ENCODE measurements at places on chromosomes 12 and 14.

- DNase-seq = no peak
These were observed 8.1 kb downstream of the COCH start for GRCh38 chr14:30882431-30882830.

DNA sequence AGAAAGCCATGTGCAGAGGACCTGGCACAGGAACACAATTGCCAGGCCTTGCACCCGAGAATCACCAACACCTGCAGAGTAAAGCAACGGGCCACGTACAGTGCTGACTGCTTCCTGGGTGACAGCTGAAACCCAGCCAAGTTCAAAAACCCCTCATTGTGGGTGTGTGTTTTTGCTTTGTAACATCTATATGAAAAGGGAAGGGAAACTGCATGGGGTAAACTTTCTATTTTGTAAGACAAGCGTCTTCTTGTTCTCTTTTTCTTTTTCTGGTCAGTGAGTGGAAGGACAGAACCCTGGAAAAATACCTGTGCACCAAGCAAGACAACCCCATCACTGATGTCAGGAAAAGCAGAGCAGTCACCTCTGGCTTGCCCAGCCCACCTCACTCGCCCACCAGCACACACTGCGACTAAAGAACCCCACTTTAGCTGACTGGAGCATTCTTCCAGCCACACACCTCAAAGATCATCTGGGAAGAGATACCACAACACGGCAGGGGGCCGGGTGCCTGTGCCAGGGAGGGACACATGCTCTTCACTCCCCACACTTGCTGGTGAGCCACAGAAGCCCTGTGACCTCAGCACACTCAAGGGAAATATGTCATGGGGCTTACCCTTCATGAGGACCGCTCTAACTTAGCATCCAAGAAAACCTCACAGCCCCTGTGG, 172.3 kb downstream of the NDUFA12 start:
- no peak for DNase-seq

GRCh38 chr12:6507102-6507998, 13.4 kb downstream of the NCAPD2 start:
- no peak for DNase-seq

GRCh38 chr14:22653012-22653621, 9.0 kb upstream of the OR6J1 start:
- DNase-seq = peak; percentile 72

DNA sequence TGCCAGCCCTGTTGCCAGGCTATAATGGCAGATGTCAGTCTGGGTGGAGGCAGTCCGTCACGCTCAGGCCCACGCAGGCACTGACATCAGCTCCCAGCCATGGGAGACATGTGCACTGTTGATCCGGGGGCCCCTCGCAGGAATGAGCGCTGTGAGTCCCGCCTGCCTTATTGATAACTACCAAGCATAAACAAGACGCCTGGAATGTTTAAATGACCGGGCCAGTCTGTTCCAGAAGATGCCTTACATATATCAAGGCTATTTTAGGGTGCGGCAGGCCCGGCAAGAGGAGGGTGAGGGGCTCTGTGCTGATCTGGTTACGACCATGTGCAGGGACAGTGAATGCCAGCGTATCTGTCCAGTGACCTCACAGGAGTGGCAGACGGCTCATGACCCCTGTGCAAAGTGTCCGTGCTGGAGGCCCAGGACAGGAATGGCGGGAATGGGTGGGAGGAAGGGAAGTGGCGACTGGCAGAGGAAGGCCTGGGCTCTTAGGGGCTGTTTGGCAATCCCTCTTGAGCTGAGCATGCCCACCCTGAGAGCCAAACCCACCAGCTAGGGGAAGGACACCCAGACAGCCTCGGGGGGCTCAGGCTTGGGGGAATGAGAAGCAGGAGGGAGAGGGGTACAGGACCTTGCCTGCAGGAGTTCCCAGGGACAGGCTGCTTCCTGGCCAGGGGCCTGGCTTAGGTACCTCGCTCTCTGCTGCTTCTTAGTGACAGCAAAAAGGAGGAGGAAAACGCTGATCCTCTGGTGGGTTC, 49.3 kb downstream of the DLK1 start:
- no peak for DNase-seq

DNA sequence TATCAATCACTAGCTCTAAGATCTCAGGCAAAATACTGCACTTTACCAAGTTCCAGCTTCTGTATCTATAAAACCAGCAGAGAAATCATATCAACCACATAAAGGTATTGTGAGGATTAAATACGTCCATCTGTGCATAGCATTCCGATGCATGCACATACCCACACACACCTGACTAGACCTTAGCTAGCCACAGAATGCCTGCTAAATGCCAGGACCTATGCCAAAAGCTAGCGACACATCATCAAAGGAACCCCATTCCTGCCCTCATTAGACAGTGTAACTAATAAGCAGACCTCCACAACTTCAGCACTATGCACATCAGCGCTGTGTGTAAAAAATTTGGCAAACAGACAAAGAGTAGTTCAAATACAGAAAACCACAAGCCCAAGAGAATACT, 185.2 kb downstream of the SLC2A13 start:
- no peak for DNase-seq

- DNase-seq = no peak
These were observed 5.5 kb upstream of the ATN1 start for GRCh38 chr12:6921996-6922946.

GRCh38 chr12:50212071-50212467, 44.9 kb upstream of the CERS5 start:
- no peak for DNase-seq

DNA sequence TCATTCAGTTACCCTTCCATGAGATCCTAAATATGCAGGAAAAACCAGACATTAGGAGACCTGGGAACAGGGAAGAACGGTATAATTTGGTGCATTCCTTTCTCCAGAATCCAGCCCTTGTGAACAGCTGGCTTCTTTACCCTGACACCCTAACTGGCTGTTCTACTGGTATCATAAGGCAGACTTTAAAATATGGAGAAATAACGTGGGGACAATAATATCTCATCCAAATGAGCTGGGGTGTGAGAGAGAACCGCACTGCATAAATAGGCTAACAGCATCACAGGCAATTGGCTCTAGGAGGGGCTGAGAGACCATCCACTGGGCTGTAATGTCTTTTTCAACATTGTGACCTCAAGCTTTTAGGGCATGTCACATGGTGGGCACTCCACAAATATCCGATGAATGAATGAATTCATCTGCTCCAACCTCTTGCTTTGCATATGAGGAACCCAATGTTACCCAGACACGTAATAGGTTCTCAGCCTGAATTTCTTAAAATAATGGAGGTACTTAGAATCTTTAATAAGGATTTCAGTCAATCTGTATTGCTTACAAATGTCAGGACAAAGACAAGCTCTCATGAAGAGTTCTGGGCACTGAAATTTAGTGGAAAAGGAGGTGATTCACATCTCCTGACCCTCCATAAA, 157.9 kb downstream of the SAMD4A start:
- peak; percentile 8 for DNase-seq

- DNase-seq = peak; percentile 81
These were observed 2.8 kb upstream of the ARID2 start for GRCh38 chr12:45726603-45727300.

GRCh38 chr12:47396902-47397663, 308.7 kb downstream of the RPAP3 start:
- no peak for DNase-seq

GRCh38 chr12:80282226-80282625, 161.8 kb upstream of the PTPRQ start:
- no peak for DNase-seq

DNA sequence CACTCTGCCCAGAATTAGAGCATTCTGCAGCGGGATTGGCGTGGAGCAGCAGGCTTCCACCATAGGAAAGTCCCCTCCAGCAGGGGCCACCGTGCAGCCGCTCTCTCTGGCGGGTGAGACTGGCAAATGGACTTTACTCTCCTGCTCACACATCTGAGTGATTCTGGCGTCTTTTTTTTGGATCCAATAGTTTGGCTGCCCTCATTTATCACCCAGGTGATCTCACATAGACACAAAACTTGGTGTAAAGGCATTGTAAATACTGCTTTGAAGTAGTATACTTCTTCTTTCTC, 130.3 kb downstream of the TGFB3 start:
- no peak for DNase-seq

DNA sequence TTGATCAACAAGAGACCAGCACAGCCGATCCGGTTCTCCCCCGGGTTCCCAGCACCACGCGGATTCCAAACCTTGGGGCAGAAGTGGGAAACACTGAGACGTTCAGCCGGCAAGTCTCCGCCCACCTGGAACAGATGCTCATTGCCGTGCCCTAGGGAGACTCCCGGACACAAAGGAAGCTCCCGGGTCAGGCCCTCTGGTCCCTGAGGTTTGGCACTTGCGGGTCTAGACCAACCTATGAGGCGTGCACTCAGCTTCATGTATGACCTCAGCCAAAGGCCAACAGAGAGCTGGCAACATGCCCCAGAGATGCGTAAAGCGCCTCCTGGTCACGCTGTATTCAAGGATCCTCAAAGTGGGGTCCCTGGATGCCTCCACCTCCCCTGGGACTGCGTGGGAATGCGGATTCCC, 2.5 kb downstream of the RIMBP2 start:
- DNase-seq = peak; percentile 52

GRCh38 chr12:51395283-51396230, 4.4 kb upstream of the GALNT6 start:
- no peak for DNase-seq

- DNase-seq = no peak
These were observed 3.7 kb upstream of the NOS1 start for GRCh38 chr12:117365049-117365616.

- no peak for DNase-seq
These were observed 34.2 kb upstream of the PPP1R13B start for GRCh38 chr14:103881268-103882201.

- no peak for DNase-seq
These were observed 52.3 kb downstream of the SUDS3 start for GRCh38 chr12:118428643-118429042.

- no peak for DNase-seq
These were observed 9.1 kb upstream of the TBX5 start for GRCh38 chr12:114414866-114415524.

GRCh38 chr12:39105111-39105510, 199.7 kb upstream of the CPNE8 start:
- no peak for DNase-seq

- no peak for DNase-seq
These were observed 236.1 kb downstream of the C12orf50 start for GRCh38 chr12:87793131-87793530.

DNA sequence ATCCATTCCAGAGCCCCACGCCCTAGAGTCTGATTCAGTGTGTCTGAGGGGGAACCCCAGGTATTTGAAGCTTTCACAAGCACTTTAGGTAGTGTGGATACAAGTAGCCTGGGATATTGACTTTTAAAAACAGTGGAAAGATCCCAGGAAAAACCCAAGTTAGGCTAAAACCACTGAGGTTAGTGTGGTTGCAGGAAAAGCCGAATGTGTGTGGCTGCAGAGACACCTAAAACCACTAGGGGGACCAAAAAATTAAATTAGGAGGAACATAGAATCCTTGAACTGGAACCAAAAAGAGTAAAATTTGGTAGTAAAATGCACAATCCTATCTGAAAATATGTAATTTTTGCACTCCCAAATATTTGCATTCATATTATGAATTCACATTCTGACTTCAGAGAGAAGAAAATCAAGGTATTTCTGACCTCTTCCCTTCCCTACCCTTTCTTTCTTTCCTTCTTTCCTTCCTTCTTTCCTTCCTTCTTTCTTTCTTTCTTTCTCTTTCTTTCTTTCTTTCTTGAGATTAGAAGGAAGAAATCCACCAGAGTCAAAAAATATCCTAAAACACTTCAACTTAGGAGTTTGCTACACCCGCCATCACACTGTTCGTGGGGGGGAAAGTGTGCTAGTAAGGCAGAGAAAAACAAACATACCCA, 37.8 kb downstream of the SLCO1A2 start:
- DNase-seq = no peak

- no peak for DNase-seq
These were observed 33.1 kb upstream of the ETFBKMT start for GRCh38 chr12:31626270-31626995.

GRCh38 chr14:99275222-99275584, 3.2 kb upstream of the BCL11B start:
- no peak for DNase-seq

GRCh38 chr14:100725587-100726387, 905 bp upstream of the DLK1 start:
- no peak for DNase-seq

- DNase-seq = no peak
These were observed 61.6 kb downstream of the SERPINA3 start for GRCh38 chr14:94673781-94674231.

- DNase-seq = no peak
These were observed 122.1 kb downstream of the PRKD1 start for GRCh38 chr14:29805415-29806123.

DNA sequence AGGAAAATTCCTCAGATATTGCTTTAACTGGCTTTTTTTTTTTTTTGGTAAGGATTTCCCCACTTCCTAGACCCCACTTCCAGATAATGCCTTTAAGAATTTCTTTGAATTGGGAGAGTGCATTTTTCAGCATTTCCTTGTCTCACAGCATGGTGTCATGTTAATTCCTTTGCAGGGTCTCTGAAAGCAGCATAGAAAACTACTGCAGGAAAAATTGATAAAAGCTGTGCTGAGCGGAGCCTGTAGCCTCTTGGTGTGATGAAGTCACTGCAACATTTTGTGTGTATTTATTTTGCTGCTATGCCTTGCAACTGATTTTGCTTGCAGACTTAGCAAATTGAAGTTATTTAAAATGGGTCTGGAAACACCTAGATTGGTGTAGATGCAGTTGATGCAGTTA, 2.7 kb downstream of the ANO4 start:
- DNase-seq = no peak

DNA sequence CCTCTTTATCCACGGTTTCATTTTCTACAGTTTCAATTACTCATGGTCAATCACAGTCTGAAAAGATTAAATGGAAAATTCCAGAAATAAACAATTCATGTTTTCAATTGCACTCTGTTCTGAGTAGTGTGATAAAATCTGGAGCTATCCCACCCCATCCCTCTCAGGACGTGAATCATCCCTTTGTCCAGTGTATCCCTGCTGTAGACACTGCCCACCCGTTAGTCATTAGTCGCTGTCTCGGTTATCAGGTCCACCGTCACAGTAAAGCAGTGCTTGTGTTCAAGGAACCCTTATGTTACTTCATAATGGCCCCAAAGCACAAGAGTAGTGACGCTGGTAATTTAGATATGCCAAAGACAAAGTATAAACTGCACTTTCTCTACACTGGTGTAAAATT, 141.0 kb upstream of the LMNTD1 start:
- no peak for DNase-seq

GRCh38 chr12:31517994-31518393, 72.9 kb downstream of the DENND5B start:
- DNase-seq = no peak

- no peak for DNase-seq
These were observed 13.4 kb downstream of the C1S start for GRCh38 chr12:7073946-7074345.

GRCh38 chr14:49483268-49483667, 102.9 kb downstream of the RPS29 start:
- DNase-seq = no peak

All from NCI-H526 (cell line).